ENCODE measurements at places on chromosomes 13 and 19. TPM values are rescaled to one million over a fixed set of nuclear protein-coding genes. Genes with fewer than 3 reads are reported as not detected.

ZNF536 gene
- total RNA-seq = not detected

PTPRH gene
- 0.22 TPM for total RNA-seq

GPR4 gene
- total RNA-seq = not detected

AP2S1 gene
- 326 TPM for total RNA-seq

CD209 gene
- total RNA-seq = not detected

ZNF554 gene
- 10.2 TPM for total RNA-seq

ZNF738 gene
- 5.5 TPM for total RNA-seq

GAS6 gene
- total RNA-seq = 69.9 TPM

TMEM190 gene
- 2.0 TPM for total RNA-seq

NAT14 gene
- total RNA-seq = 10.6 TPM

CPB2 gene
- 1.6 TPM for total RNA-seq

EHD2 gene
- total RNA-seq = 126 TPM

Data from placental epithelial cell (primary cell).